ENCODE measurements at places on chromosomes 12 and 14.

- DNase-seq = no peak
These were observed 107.1 kb upstream of the AEBP2 start for GRCh38 chr12:19332196-19332595.

DNA sequence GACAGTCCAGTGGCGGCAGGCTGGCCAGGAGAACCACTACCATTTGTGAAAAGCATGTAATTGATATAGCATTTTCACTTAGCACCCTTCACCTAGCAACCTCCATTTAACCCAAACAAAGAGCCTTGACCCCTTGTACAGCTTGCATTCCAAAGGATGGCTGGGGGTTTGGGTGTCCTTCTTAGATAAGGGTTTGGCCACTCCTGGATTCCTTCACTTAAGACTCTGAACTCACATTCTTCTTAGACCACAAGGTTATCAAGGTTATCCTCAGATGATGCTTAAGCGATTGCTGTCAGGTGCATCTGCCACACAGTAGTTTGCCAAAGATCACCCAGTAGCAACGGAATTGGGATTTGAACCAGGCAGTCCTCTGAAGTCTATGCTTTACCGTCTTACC lies 102.8 kb downstream of the ZNF664 start:
- DNase-seq = no peak

DNA sequence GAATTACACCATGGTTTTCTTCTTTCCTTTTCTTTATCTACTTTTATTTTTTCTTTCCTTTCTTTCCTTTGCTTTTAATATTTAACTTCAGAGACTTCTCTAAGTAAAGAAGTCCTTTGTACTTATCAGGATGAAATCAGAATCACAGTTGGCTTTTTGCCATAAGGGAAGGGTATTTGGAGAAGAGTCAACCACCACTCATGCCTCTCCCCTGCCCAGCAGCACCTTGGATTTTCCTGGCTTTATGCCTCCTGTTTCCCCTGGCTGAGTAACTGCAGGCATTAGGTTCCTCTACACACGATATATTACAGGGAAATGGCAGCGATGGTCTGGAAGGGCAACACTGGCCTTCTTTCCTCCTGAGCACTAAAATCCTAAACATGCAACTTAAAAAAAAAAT lies 266.4 kb upstream of the CAND1 start:
- no peak for DNase-seq

DNA sequence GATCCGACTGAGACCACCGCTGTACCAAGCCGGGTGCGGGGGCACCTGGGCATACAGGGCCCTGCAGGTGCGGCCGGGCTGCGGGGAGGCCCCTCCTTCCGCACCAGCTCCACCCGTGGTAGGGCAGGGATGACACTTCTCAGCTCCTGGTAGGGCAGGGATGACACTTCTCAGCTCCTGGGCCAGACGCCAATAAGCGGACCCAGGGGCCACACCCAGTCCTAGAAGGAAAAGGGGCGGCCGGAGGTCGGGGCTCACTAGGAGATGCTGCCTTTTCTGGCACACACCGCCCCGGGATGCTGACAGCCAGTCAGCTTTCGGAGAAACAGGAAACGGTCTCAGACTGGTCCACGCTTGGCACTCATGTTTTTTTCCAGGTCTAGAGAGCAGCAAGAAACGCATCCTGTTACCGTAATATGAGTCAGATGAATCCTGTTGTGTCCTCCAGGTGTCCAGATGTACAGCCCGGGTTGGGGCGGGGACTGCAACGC lies 34.8 kb downstream of the NFKBIA start:
- no peak for DNase-seq

DNA sequence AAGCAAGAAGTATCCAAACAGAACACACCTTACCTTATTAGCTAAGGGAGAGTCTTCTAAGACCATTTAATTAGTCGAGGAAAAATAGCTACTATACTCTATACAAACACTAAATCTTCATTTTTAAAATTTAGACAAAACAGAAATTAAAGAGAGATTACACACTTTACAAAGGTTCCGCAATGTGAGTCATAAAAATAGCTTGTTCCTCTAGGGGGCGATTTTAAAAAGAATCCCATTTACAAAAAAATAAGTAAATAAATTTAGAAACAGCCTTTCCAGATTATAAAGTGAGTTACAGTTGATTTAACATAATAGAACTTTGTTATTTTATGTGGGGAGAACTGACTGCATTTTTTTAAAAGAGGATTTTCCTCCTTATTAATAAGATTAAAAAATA lies 201.6 kb downstream of the PAX9 start:
- no peak for DNase-seq

DNA sequence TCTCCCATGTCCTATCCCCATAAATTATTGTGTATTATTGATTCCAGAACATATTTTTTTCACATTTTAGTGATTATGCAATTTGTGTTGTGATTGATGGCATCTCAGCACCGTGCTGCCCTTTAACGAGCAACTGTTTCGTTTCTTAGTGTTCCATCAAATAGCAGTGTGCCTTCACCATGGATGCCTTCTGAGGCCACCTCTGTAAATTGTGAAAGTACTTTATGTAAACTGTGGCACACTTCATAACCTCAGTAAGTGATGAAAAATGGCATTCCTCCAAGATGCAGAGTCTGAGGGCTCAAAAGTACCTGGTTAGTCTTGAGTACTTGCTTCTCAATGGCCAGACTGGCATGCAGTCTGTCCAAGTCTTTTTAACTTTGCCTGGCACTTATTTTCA lies 8.2 kb downstream of the CHST11 start:
- DNase-seq = no peak

DNA sequence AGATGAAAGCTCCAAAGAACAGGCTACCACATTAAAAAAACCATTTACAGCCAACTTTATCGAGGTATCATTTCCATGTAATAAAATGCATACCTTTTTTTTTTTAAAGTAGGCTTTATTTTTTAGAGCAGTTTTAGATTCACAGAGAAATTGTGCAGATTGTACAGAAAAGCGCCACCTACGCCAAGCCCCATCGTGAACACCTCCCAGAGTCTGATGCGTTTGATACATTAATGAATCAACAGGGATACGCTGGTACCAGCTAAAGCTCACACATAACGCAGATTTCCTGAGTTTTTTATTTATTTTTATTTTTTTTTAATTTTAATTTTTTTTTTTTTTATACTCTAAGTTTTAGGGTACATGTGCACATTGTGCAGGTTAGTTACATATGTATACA lies 129.9 kb downstream of the KIF26A start:
- DNase-seq = no peak

DNA sequence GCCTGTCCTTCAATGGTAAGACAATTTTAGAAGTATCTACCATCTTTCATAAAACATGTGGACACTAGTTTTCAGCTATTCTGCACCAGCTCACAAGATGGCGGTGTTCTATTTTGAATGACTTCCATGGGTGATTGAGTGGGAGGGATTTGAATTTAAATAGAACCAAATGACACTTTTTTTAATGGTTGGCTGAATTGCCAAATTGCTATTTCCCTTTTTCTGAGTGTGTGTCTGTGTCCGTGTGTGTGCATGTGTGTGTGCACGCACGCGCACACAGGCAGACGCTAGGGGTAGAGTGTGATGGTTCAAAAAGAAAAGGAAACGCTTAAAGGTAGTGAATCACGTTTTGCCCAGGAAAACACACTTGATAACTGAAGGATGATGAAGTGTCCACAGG lies 362.6 kb downstream of the DAD1 start:
- peak; percentile 73 for DNase-seq

DNA sequence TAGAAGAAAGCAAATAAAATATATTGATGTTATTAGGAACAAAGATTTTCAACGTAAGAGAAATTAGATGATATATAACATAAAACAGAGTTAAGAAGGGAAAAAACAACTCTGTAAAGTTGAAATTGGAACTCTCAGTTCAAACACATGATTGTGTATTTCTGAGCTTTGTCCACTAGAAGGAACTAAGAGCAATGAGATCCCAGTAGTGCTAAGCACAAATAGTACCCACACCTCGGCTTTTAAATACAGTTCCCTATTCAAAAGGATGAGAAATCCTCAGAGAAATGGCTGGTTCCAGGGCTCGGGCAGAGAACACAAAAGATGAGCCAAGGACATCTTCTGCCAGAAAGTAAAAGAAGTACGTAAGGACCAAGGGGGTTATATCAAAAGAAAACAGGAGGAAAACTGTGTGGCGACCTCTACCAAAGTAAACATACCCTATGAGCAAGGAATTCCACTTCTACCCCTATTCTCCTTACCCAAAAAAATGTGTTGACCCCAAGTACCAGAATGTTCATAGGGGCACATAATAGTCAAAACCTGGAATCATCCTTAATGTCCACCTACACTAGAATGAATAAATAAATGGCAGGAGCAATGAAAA lies 96.6 kb downstream of the SPTSSA start:
- peak; percentile 31 for DNase-seq

- DNase-seq = no peak
These were observed 21.6 kb downstream of the DCN start for GRCh38 chr12:91161009-91161408.

DNA sequence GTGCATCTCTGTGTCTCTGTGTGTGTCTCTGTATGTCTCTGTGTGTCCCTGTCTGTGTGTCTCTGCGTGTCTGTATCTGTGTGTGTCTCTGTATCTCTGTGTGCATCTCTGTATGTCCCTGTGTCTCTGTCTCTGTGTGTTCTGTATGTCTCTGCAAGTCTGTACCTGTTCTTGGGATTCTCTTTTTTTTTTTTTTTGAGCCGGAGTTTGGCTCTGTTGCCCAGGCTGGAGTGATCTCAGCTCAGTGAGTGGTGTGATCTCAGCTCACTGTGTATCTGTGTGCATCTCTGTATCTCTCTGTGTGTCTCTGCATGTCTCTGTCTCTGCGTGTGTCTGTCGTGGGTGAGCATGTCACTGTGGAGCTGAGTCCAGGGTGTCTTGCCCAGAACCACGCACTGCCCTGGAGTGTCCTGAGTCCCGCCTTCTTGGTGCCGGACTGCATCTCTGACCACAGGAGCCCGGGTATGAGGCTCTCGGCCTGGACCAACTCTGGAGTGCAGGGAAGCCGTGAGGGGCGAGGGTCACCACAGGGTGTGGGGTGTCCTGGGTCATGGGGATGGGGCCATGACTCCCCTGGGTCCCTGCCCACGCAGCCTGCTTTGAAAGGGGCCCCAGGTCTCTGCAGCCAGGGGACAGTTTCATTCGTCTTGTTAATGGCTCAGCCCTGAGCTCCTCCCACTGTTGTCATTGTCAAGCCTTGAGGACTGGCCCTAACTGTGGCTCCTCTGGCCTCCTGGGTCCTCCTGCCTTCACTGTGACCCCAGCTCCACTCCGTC lies 11.8 kb downstream of the MYL2 start:
- DNase-seq = no peak

Data from inflammatory macrophage treated with lipopolysaccharide for 4 hours (primary cell).